Thoracic aorta endothelial cell (primary cell): ENCODE measurements at places on chromosomes 11 and 22. TPM values are rescaled to one million over a fixed set of nuclear protein-coding genes. Genes with fewer than 3 reads are reported as not detected.

The TRIM29 gene
- total RNA-seq, result not detected in 2 replicates

The NRGN gene
- total RNA-seq, result 8.2 and 10.9 TPM in 2 replicates

The RASD2 gene
- total RNA-seq, result not detected in 2 replicates

The NTM gene
- 0.66 and 0.86 TPM in 2 replicates for total RNA-seq

The SYT7 gene
- total RNA-seq, result 0.13 and 0.36 TPM in 2 replicates

The RGL4 gene
- total RNA-seq, result not detected in 2 replicates

The ART1 gene
- not detected in 2 replicates for total RNA-seq

The C11orf65 gene
- total RNA-seq, result 0.14 TPM in 1 of 2 replicates, not detected in the other

The CEP164 gene
- total RNA-seq, result 33.5 and 41.9 TPM in 2 replicates

The HTATIP2 gene
- total RNA-seq, result 60.7 and 74.2 TPM in 2 replicates

The CD151 gene
- 285 and 314 TPM in 2 replicates for total RNA-seq

The RBMXL2 gene
- total RNA-seq, result 0.40 TPM in 1 of 2 replicates, not detected in the other

The PLEKHB1 gene
- total RNA-seq, result 0.79 TPM in 1 of 2 replicates, not detected in the other

The ACR gene
- total RNA-seq, result 0.80 and 0.93 TPM in 2 replicates

The NADSYN1 gene
- total RNA-seq, result 86.4 and 97.5 TPM in 2 replicates

The LMNTD2 gene
- 0.53 and 0.57 TPM in 2 replicates for total RNA-seq

The WBP2NL gene
- 0.22 TPM in 1 of 2 replicates, not detected in the other for total RNA-seq

The RIBC2 gene
- 1.8 and 2.1 TPM in 2 replicates for total RNA-seq

The LIF gene
- total RNA-seq, result 0.27 and 0.86 TPM in 2 replicates

The GTSE1 gene
- total RNA-seq, result 27.0 and 45.3 TPM in 2 replicates

The DDX10 gene
- total RNA-seq, result 34.2 and 49.3 TPM in 2 replicates

The SCGB1A1 gene
- total RNA-seq, result not detected in 2 replicates

The LRRC32 gene
- 15.4 and 36.3 TPM in 2 replicates for total RNA-seq

The TBX1 gene
- 1.9 and 17.7 TPM in 2 replicates for total RNA-seq
